Mesenchymal stem cell (in vitro differentiated cells and primary cell): ENCODE measurements at places on chromosomes 11 and 22.

DNA sequence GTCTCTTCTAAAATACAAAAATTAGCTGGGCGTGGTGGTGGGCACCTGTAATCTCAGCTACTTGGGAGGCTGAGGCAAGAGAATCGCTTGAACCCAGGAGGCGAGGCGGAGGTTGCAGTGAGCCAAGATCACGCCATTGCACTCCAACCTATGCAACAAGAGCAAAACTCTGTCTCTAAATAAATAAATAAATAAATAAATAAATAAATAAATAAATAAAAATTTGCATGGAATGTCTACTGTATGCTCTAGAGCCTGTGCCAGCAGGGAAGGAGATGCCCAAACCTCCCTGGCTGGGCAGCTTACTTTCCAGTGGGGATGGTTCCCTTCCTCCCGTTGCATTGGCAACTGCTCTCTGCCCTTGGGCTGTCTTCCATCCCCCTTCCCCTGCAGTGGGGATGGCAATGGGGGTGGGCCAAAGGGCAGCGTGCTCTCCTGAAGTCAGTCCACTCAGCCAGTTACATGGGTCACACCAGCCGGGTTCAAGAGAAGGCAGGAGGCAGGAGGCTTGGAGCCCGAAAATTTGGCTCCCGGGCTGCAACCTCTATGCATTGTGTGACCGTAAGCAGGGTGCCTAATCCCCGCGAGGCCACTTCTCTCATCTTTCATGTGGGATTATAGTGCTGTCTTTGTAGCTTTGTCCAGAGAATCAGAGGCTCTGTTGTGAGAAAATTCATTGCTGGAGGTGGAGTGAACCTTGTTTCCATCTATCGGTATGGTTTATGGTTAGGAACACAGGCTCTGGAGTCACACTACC, 1.4 kb upstream of the LRRC10B start:
- no peak for DNase-seq

- no peak for DNase-seq
Measured at GRCh38 chr22:38295339-38295738, 21.9 kb downstream of the CSNK1E start.

- no peak for DNase-seq
Measured at GRCh38 chr11:113904379-113905101, at the start of gene HTR3B. Gene HTR3B, plus strand, starts transcription at chr11:113904796. Its CDS starts 138 bp downstream, at chr11:113904934.

DNA sequence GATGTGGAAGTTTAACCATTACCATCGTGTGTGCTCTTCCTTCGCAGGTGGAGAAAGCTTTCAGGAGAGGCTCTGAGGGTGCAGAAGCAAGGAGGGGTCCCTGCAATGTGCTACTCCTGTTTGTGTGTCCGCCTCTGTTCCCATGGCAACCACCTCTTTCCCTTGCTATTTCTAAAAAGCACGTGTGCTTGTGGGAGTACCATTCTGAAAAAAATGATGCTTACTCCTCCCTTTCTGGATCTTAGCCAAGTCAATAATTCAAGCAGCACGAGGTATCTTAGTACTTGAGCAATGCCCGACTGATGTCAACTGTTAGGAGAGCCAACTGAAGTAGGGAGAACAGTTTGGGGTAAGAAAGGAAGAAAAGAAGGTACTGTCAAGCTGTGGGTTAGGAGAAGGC, 628.7 kb downstream of the NTM start:
- peak; percentile 18 for DNase-seq

DNA sequence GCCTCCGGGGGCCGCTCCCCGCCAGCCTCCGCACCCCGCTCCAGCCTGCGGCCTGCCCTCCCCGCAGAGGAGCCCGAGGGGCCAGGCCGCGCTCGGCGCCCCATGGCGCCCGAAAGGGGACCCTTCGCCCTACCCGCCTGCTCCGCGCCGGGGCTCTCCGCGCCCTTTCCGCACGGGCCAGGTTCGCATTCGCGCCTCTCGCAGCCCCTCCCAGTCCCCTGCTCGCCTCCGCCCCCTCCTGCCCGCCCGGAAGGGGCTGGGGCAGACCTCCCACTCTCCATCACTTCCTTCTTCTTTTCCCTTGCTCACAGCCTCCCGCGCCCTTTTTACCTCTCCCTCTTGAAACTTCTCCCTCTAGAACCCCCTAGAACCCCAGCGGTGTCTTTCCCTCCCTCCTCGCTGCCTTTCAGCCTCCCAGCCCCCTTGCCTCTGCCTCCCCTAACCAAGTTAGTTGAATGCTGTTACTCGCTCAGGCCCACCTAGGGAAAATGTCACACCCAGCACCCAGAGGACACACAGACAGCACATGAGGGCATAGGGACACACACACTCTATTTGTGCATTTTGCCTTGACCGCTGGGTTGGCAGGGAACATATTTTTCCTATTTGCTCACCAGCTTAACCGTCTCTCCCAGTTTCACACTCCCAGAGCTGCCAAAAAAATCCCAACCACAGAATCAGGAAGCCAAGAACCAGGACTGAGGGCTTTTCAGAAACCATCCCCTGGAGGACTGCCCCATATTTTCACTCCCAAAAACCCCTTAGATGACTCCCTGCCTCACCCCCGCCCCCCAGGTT, at the start of gene SLC43A3:
Gene SLC43A3 (minus strand): TSS at position 193 of the 798 bp plus-strand sequence. CDS start 949 bp downstream, outside the sequence.
- DNase-seq = peak; percentile 74

GRCh38 chr22:42375982-42376381, 56.2 kb downstream of the NFAM1 start:
- no peak for DNase-seq

DNA sequence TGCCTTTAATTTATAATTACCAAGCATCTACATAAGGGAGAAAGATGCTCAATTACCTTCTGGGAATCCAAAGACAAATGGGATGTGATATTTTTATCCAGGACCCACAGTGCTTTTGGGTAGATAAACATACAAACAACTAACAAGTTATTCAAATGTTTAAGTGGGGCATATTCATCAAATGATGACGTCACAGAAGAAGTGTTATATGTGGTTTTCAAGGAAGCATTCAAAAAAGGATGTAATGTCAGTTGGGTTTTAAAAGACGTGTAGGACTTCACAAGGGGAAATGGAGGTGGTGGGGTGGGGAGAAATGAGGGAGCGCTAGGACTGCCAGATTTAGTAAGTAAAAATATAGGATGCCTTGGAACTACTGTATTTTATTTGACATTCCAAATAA, 915.9 kb downstream of the KCNA4 start:
- no peak for DNase-seq

DNA sequence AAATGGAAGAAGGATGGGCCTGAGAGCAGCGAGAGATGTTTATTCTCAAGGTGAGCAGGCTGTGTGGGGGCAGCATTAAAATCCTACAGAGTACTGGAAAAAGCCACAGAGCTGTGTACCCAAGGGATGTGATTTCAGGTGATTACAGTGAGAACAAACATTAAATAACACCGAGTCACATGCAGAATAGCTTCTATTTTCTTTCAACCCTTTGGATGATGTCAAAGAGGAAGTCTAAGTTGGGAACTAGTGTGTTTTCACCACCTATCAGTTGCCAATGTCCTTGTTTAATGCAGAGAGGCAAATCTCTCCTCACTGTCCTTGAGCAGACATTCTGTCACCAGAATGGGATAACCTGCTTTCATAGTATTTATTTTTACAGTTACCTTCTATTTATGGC, 379.6 kb upstream of the NARS2 start:
- no peak for DNase-seq

DNA sequence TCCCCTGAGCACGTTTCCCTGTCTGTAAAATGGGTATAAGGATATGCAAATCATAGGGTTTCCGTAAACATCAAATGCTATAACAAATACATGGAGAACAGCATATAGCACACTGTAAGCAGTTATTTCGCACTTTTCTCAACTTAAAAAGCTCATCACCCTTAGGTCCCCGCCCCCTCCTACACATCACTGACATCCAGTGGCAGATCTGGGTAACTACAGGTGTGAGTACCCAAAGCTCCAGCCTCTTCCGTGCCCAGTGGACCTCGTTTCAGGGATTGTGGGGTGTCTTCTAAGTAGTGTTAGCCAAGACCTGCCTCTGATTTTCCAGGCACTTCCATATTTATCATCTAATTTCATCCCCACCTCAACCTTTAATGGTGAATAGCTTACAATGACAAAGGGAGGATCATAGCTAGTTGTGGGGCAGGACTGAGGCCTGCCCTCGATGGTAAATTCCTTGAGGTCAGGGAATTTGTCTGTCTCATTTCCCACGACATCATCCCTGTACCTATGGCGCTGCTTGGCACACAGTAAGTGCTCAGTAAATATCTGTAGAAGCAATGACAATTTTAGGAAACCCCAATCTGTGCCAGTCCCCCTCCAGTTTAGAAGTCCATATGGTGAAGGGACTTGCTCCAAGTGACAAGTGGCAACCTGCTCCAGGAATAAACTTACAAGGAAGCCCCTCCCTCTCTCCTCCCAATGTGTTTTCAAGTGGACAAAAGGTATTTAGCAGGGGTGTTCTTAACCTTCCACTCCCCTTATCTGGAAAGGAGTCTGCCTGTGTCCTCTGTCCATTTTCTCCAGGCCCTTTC, 340.5 kb downstream of the TENM4 start:
- DNase-seq = peak; percentile 61

DNA sequence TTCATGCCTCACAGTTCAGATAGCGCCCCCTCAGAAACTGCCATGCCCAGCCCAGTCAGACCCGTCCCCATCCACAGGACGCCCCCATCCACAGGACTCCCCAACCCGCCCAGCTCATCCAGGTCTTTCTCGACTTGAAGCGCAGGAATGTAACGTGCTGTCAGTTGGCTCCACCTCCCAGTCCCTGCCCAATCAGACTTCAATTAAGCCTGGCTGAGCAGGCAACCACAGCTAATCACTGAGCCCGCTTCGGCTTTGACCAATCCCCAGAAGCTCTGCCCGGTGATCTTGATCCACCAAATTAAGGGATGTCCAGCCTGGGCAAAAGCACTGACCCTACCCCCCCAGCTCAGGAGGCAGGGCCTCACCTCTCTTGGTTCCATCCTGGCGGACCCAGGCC, 10.5 kb upstream of the MFNG start:
- peak; percentile 25 for DNase-seq

GRCh38 chr11:112085822-112086421, 634 bp downstream of the TIMM8B start:
- peak; percentile 46 for DNase-seq
